Left colon (tissue), 2 donors: ENCODE measurements at places on chromosomes 4 and X. TPM values are rescaled to one million over a fixed set of nuclear protein-coding genes. Genes with fewer than 3 reads are reported as not detected.

Gene CTAG1B
- not detected for total RNA-seq

Gene ANKRD50
- 9.4 TPM for total RNA-seq

Gene ZNF141
- total RNA-seq, result 21.4 TPM

Gene SATL1
- 0.09 TPM for total RNA-seq

Gene SPANXB1
- not detected for total RNA-seq

Gene FRMD7
- total RNA-seq, result not detected

Gene POF1B
- total RNA-seq, result 159 TPM

Gene NAP1L3
- total RNA-seq, result 1.3 TPM

Gene ABCG2
- total RNA-seq, result 32.5 TPM

Gene GAGE13
- not detected for total RNA-seq

Gene CXCR3
- 2.3 TPM for total RNA-seq

Gene GUCY1B1
- total RNA-seq, result 6.9 TPM

Gene FAM47C
- total RNA-seq, result not detected

Gene DRD5
- total RNA-seq, result 0.28 TPM

Gene SLC4A4
- 164 TPM for total RNA-seq

Gene LUZP4
- total RNA-seq, result not detected
